ENCODE measurements at places on chromosomes 5 and 9. TPM values are rescaled to one million over a fixed set of nuclear protein-coding genes. Genes with fewer than 3 reads are reported as not detected.

SLC25A48 gene
- total RNA-seq: 1.8 TPM

BRD9 gene
- total RNA-seq: 44.6 TPM

CHSY3 gene
- 4.9 TPM for total RNA-seq

- no peak for DNase-seq
These were observed 58.5 kb upstream of the MYO10 start for GRCh38 chr5:16994565-16994964.

GRCh38 chr5:169732841-169733240 is 95.8 kb downstream of the DOCK2 start:
- no peak for DNase-seq

DNA sequence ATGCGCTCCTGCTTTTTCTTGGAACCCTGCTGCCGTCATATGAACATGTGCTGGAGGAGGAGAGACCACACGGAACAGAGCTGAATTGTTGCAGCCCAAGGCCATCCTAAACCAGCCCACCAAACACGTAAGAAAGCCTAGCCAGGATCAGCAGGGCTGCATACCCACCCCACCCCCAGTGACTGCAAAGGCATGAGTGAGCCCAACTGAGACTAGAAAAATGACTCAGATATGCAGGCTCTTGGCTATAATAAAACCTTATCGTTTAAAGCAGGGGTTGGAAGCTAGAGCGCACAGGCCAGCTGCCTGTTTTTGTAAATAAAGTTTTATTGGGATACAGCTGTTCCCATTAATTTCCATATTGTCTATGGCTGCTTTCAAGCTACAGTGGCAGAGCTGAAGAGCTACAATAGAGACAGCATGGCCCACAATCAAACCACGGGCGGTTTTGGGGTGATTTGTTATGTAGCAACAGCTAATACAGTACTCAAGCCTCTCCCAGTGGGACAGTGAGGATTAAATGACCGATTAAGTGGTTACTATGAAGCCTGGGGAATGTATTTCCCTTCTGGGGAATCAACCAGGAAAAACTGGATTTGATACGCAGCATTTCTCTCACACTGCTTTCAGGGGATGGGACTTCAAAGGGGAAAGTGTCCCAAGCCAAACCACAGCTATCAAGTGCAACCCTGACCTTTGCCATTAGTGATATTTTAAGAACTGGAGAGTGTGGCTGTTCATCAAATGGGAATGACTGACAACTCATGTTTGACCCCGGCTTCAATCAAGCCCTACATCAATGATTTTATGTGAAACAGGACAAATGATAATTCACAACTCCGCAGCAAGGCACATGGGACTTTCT is 6.3 kb downstream of the SHB start:
- no peak for DNase-seq

DNA sequence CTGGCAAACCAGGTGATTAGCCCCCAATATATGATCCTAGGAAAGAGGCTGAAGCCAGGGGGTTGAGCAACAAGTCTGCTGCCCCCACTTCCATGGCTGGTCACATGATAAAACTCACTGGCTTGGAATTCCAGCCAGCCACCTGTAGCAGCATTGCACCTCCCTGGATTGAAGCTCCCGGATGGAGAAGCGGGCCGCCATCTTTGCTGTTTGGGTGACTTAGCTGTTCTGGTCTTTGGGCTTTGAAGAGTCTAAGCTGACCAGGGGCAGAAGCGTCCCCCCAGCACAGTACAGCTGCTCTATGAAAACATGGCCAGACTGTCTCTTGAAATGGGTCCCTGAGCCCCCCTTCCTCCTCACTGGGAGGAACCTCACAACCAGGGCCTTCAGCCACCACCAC is 610.2 kb downstream of the ANXA1 start:
- no peak for DNase-seq

- DNase-seq: no peak
These were observed 2.6 kb upstream of the AFAP1L1 start for GRCh38 chr5:149268928-149269557.

GRCh38 chr9:107650995-107651394 is 161.4 kb upstream of the KLF4 start:
- no peak for DNase-seq

DNA sequence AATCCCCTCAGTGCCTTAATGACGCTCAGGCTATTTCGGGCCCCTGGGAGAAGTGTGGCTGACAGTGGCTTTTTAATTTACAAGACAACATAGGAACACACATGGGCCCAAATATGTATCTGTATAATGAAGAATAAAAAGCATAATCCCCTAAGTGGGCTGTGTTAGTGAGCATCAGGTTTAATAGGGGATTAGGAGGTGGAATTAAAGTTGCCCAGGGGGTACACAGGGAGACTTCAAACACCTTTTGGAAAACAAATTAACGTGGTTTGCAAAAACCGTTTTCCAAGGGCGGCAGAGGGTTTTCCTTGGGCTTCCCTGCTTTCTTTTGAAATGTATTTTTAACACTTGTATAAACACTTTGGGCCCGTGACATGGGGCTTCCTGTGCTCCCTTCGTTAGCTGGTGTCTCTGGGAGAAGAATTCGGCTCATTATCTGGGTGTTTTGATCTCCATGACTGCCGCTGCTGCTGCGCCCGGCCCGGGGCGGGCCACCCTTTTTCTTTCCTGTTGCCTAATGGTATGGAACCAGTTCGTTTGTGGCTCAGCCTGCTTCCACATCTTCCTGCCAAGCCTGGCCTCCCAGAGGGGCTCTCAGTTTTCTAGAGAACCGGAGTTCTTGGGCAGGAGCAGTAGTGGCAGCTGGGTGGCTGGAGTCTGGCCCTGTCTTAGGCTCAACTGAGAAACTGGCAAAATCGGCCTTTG is 173.0 kb downstream of the MACROH2A1 start:
- DNase-seq: no peak

DNA sequence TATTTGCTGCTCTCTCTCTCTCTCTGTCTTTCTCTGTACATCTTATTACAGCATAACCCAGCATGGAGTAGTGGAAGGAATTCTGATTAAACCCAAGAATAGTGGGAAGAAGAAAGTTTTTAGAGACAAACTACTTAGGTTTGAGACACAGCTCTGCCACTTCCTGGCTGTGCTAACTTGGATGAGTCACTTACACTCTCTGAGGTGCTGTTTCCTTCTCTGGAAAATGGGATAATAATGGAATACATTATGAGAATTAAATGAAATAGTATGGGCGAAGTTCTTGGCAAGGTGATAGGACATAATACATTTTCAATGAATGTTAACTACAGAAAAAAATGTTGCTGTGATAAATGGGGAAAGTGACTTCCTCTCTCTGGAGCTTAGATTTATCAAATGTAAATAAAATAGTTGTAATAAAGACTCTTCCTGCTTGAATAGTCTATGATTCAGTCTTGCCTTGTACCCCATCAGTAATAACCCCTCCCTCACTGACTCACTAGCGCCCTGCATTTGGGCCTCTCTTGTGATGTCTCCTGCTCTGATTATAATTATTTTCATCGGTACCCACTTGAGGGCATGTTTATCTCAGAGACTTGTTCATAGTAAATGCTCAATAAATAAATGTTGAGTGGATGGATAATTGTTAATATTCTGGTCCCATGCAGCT is 27.6 kb downstream of the KIF4B start:
- no peak for DNase-seq

DNA sequence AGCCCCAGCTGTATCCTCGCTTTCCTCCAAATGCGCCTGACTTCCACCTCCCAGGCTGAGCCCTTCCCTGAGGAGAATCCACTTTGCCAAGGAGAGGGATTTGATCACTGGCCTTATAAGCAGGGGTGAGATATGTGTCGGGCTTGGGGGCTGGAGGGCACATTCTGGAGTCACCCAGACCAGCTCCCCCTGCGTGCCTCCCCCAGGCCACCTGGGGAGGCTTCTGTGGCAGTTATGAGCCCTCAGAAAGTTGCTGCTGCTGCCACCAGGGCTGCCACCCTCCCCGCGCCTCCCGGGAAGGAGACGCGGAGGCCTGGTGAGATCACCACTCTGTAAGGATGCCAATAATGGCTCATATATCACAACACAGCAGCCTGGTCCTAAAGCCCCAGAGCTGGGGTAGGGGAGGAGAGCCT is 211.5 kb downstream of the PAPPA start:
- DNase-seq: no peak

DNA sequence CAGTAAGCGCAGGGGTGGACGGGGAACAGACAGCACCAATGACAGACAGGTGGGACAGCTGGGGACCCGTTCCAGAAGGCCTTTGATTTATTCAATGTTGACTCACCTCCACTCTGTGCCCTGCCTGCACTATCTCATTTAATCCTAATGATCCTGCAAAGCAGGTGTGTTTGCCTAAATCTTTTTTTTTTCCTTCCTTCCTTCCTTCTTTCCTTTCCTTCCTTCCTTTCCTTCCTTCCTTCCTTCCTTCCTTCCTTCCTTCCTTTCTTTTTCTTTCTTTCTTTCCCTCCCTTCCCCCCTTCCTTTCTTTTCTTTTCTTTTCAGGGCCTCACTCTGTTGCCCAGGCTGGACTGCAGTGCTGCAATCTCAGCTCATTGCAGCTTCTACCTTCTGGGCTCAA is 17.1 kb upstream of the CORO2A start:
- no peak for DNase-seq

DNA sequence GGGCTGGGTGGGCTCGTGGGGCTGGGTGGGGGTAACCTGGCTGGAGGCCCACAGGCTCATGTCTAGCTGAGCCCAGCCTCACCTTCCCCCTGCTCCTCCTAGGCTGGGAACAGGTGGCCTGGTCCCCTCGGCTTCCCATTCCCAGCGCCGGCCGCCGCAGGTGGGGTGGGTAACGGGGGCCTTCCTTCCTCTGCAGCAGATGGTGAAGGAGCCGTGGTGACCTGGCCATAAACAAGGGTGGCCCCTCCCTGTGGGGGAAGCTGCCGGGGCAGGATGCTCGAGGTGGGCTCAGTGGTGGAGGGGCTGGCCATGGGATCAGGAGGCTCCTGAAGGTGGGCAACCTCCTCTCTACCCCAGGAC is 41.0 kb upstream of the EGFL7 start:
- no peak for DNase-seq

Data from breast epithelium (tissue), 4 donors.